ENCODE measurements at places on chromosomes 6 and 20. TPM values are rescaled to one million over a fixed set of nuclear protein-coding genes. Genes with fewer than 3 reads are reported as not detected.

Gene LPA
- not detected for total RNA-seq

Gene BMP7
- 3.7 TPM for total RNA-seq

Gene MOG
- not detected for total RNA-seq

Gene ZSWIM3
- total RNA-seq: 6.8 TPM

Gene CASS4
- total RNA-seq: 0.18 TPM

- DNase-seq: no peak
Measured at GRCh38 chr6:159400826-159401225, 231.6 kb downstream of the FNDC1 start.

DNA sequence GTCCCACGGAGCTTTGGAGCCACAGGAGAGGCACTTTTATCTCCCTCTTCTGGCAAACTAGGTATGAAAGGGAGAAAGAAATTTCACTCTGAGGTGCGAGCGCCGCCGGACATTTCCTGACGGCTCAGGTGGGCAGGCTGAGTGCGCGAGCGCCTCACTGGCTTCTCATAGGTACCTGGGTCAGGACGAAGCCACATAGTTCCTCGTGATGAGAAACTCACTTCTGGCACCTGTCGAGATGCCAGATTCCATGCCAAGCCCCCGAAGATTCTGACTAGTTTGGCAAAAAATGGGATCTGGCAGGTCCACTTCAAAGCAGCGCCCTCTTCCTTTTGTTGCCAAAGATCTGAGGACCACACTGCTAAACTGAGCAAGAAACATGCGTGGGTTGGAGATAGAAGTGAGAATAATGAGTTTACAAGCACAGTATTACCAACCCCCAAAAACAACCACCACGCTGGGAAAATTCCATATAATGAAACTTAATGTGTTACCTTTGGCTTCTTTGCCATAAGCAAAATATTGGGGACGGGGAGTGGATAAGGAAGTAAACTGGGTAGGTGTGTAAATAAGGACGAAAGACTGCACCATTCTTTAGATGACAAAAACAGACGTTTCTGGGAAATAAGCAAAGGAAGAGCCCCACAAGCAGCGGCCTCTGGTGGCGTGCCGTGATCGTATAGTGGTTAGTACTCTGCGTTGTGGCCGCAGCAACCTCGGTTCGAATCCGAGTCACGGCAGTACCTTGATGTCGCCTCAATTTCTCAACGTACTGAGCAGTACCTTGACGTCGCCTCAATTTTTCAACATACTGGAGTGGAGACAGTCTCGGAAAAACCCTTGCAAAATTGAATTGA is 89.8 kb upstream of the PRSS16 start:
- DNase-seq: peak; percentile 61

- DNase-seq: no peak
Measured at GRCh38 chr6:75609639-75610590, 8.2 kb downstream of the SENP6 start.

DNA sequence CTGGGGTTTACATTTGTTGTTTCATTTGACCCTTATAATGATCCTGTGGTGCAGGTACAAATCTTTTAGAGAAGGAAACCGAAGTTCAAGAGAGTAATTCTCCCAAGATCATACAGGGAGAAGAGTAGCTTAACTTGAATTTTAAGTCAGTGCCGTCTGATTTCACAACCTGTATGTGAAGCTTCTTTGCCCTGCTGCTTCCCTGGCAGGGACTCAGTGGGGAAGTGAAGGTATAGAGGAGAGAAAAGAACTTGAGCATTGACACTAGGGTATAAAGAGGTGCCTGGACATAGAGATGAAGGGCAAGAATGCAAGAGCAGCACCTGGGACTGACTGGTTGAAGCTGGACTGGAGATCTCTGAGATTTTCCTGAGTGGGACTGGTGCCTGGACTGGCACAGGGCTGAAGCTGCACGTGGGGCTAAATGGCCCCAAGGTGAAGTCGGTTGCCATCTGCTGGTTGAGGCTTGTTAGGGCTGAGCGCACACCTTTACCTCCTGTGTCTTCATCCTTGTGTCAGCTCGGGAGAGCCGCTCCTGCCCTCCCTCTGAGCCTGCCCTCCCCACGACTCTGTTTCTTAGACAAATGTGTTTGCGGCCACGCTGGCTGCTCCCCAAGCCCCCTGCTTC is 41.8 kb downstream of the FARS2 start:
- peak; percentile 59 for DNase-seq

DNA sequence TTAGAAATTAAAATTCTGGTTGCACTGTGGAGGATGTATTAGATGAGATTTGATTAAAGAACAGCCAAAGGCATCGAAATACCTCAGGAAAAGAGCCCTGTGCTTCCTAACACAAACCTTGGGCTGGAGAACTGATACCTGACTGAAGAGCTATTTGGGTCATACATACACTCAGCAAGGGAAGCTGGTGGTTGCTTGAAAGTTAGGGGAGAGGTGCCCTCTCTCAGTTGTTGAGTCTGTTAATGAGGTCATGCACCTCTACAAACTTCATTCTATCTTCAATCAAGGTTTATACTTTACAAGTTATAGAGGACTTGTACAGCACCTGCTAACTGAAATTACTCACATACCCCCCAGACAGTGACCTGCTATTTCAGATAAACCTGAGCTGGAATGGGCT is 25.5 kb downstream of the FAM184A start:
- DNase-seq: no peak

DNA sequence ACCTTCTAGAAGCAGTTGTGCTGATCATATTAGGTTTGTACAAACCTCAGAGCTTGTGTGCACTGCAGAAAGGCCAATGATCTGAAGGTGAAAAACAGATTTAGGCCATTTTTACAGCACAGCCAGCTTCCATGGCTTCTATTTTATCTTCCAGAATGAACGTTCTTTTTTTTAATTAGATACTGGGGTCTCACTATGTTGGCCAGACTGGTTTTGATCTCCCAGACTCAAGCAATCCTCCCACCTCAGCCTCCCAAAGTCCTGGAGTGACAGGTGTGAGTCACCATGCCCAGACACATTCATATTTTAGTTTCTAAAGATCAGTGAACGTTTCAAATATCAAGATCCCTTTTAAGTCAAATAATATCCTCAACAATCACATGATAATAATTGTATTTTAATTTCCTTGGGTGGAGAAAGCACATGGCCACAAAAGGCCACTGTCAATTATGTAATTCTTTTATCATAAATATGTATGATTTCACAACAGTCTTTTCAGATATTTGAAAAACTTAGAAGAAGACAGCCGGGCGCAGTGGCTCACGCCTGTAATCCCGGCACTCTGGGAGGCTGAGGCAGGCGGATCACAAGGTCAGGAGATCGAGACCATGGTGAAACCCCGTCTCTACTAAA is 326.7 kb upstream of the JARID2 start:
- no peak for DNase-seq

GRCh38 chr6:47631269-47631772 is 67.1 kb upstream of the ADGRF4 start:
- peak; percentile 72 for DNase-seq

DNA sequence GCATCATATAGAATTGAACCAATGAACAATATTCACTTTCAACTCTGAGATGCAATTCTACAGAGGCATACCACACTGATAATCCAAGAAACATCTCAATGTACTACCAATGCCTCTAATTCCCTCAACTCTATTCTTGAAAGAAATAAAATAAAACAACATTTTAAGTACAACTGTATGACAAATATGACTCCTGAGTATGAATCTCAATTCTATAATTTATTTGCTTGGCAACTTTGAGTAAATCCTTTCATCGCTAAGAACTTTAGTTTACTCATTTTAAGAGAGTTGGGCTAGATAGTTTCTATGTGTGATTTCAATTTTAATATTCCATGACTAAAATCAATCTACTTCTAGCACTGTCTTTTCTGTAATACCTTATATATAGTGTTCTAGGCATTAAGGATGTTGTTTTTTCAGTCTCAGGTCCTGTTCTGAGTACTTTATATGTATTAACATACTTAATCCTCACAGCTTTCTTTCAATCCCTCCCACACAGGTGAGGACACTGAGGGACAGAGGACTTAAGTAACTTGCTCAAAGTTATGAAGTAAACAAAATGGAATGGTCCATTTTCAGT is 33.4 kb downstream of the GOPC start:
- no peak for DNase-seq

DNA sequence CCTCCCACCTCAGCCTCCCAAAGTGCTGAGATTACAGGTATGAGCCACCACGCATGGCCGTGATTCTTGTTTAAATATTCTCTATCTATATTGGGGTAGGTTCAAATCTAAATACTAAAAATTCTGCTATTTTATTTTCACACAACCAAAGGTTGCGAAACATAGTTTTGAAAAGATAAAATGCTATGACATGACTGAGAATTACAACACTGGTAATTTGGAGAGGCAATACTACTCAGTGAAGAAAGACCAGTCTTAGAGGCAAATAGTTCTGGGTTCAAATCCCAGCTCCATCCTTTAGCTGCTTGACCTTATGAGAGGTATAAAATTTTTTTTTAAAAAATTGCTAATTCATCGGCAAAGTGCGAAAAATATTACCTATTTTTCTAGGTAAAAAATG is 137.0 kb upstream of the PREP start:
- DNase-seq: no peak

- no peak for DNase-seq
Measured at GRCh38 chr6:142500250-142500786, 198.5 kb downstream of the ADGRG6 start.

- DNase-seq: no peak
Measured at GRCh38 chr20:6044115-6044514, 9.7 kb downstream of the LRRN4 start.

DNA sequence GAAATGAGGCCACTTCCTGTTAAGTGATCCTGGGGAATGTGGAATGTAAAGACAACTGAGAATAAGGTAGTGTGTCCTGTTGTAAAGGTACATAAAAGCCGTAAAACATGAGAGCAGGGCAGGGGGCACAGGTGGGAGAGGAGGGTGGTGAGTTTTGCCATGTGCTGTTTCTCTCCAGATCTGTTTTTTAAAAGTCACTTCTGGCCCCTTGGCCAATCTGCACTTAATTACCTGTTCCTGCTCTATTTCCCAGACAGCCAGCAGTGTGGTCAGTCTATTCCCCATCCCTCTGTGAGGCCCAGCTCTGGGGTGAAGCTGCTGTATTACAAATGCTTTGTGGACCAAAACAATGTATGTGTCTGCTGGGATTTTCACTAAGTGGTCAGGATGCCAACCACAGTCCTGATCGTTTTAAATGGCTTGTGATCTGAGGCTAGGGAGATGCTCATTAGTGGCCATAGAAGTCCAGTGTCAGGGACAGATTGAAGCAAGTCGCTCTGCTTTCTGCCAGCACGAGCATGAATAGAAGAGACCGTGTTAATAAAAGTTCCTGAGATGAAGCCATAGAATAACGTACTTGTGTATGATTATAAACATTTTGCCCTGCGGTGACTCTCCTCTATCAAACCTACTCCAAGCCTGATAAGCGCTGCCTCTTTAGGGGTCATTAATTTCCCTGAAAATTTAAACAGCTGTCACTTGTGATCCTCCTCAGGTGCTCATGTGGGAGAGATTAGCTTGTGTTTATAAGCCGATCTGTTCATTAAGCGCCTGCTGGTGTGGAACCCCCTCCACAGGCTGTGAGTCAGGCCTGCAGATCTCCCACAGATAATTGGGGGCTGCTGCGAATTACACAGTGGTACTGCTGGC is 111.8 kb upstream of the CENPW start:
- DNase-seq: no peak

DNA sequence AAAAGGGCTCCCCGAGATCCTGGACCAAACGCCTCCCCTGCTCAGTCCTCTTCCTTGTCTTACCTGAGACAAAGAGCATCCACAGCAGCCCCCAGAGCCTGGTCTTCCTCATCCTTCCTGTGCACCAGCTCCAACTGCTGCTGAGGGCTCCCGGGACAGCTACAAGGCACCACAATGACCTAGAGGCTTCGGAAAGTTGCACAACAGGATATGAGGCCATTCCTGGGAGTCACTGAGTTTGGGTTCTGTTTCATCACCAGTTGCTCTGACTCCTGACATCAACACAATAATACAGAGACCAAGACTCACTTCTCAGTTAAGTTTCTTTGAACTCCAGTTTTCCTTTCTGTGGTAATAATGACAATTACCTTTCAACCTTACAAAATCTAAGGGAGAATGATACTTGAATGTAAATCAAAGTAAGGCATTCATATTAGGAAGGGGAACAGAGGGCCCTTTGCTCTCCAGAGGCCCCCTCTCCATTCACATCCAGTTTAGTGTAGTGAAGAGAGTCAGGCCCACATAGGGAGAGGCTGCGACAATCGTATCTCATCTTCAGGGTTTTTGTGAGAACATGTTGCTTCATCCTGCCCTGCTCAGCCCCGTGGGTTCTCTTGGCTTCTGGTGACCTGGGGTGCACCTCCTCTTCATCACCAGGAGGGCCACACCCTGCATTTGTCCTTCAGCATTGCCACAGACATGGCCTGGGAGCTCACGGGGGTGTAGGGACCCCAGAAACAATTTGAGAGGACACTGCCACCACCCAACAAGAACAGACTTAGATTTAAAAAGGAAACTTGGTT is at the start of gene TREM1:
Gene TREM1, minus strand, starts transcription at position 139 of the 803 bp plus-strand sequence. Its CDS starts 27 bp downstream, at position 112.
- no peak for DNase-seq

GRCh38 chr6:28001751-28002150 is 44.7 kb downstream of the OR2B6 start:
- no peak for DNase-seq

- no peak for DNase-seq
Measured at GRCh38 chr6:104969785-104970581, 13.1 kb downstream of the LIN28B start.

DNA sequence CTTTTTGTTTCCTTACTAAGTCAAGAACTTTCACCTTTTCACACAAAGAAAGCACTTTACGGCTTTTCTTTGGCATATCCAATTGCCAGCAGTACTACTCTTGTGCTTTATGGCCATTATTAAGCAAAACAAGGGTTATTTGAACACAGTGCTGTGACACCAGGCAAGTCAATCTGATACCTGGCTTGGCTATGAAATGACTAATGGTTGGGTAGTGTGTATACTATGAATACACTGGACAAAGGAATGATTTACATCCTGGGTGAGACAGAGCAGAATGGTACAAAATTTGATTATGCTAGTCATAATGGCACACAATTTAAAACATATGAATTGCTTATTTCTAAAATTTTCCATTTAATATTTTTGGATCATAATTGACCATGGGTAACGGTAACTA is 22.1 kb upstream of the ADGRF1 start:
- DNase-seq: no peak

DNA sequence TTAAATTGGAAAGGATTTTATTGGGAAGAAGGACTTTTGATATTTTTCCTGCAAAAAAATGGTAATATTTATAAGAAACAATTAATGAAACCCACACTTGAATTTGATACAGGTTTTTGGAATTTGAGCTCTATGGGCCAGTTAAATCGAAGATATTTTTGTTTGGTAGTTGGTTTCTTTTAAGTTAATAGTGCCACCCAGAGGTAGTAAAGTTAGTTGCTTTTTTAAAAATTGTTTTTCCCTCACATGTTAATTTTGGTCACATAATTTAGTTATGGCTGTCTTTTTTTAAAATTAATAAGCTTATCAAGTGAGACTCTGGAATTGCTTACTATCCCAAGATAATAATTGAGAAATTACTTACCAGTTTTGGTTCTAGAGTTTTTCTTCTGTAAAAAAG is 7.1 kb downstream of the PRIM2 start:
- peak; percentile 34 for DNase-seq

Measured in OCI-LY7 (cell line).